ENCODE measurements at places on chromosomes 16 and 17. TPM values are rescaled to one million over a fixed set of nuclear protein-coding genes. Genes with fewer than 3 reads are reported as not detected.

RAB37 gene
- not detected for total RNA-seq

- no peak for DNase-seq
- no peak overlapping the region for H3K27ac ChIP-seq
- H3K4me1 ChIP-seq: no peaks in the 10 kb centered on the region
- H3K36me3 ChIP-seq: no peaks in the 10 kb centered on the region
These were observed 50.6 kb downstream of the LMF1 start for GRCh38 chr16:920051-920681.

HYDIN gene
- total RNA-seq: 2.9 TPM

DNA sequence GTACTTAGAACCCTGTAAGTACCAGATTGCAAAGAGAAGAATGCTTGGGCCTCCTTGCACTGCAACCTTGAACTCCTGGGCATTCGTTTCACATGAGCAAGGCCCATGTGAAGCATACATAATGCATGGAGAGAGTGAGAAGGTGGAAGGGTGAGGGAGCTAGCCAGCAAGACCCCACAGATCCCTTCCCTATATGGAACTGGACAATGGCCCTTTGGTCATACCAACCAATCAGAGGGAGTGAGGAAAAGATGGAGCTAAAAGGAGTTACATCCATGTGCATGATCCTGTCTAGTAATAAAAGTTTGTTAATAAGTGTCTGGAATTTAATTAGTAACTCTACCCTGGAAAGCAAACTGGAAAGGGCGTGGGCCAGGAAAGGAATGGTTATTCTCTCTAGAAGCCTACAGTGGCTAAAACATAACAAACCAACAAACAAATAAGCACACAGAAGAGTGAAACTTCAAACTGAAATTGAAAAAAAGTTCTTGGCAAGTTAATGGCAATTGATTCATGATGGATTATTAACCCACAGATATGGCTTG is 29.6 kb downstream of the DNAH3 start:
- H3K27ac ChIP-seq: no peak overlapping the region
- H3K36me3 ChIP-seq: no peaks in the 10 kb centered on the region
- H3K4me1 ChIP-seq: no peaks in the 10 kb centered on the region
- no peak for DNase-seq

- H3K36me3 ChIP-seq: no peaks in the 10 kb centered on the region
- H3K4me1 ChIP-seq: peaks cover 9% of the 10 kb centered on the region
- H3K27ac ChIP-seq: no peak overlapping the region
These were observed 403.6 kb upstream of the MAF start for GRCh38 chr16:80004113-80004512.

GRCh38 chr17:76404976-76405563 is 20.7 kb downstream of the SPHK1 start:
- H3K27me3 ChIP-seq: no peaks in the 10 kb centered on the region
- H3K4me1 ChIP-seq: no peaks in the 10 kb centered on the region
- H3K27ac ChIP-seq: no peak overlapping the region
- DNase-seq: no peak
- H3K36me3 ChIP-seq: peaks cover 30% of the 10 kb centered on the region

- no peak for DNase-seq
- H3K36me3 ChIP-seq: no peaks in the 10 kb centered on the region
- no peak overlapping the region for H3K4me3 ChIP-seq
- no peak overlapping the region for H3K27ac ChIP-seq
- H3K4me1 ChIP-seq: peaks cover 19% of the 10 kb centered on the region
These were observed 12.3 kb downstream of the CD7 start for GRCh38 chr17:82304826-82305726.

DNA sequence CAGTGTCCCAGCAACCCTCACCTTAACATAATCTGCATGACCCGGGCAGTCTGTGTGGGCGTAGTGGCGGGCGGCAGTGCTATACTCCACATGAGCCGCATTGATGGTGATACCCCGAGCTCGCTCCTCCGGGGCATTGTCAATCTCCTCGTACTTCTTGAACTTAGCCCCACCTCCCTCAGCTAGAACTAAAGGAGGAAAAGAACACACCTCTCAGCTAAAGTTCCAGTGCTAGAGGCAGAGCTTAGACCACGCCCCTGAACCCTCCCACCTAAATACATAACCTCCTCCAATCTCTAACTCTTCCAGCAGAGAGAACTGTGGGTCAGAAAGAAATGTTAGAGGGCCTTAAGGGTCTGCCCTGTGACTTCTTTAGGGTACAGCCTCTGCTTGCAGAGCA is 855 bp downstream of the TUFM start:
- peaks cover 20% of the 10 kb centered on the region for H3K4me1 ChIP-seq
- H3K27me3 ChIP-seq: no peaks in the 10 kb centered on the region
- peak; percentile 59 for DNase-seq
- H3K36me3 ChIP-seq: peaks cover 62% of the 10 kb centered on the region

- H3K4me1 ChIP-seq: no peaks in the 10 kb centered on the region
- no peaks in the 10 kb centered on the region for H3K36me3 ChIP-seq
- no peak for DNase-seq
- H3K27ac ChIP-seq: no peak overlapping the region
- peaks cover 63% of the 10 kb centered on the region for H3K27me3 ChIP-seq
These were observed 81.6 kb upstream of the CACNG3 start for GRCh38 chr16:24174504-24174903.

DNA sequence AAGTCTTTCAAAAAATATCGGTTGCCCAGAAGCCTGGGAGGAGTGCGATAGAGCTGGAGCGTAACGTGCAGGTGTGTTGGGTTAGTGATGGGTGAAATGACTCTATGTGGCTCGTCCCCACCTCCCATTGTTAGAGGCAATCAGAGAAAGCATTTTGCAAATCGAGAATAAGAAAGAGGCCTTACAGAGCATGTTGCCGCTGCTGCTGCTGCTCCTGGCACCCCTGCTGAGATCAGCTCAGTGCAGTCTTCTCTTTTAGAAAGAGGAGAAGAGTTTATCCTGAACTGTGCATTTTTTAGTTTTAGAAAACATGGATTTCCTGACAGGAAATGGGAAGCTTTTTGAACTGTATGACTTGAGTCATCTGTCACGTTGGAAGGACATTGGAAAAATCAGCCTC is 774.5 kb upstream of the RBFOX1 start:
- H3K36me3 ChIP-seq: no peaks in the 10 kb centered on the region
- DNase-seq: no peak
- H3K4me1 ChIP-seq: no peaks in the 10 kb centered on the region
- H3K27ac ChIP-seq: no peak overlapping the region
- no peak overlapping the region for H3K4me3 ChIP-seq
- no peaks in the 10 kb centered on the region for H3K27me3 ChIP-seq

GRCh38 chr16:27819881-27820610 is 243.5 kb downstream of the GSG1L start:
- H3K27ac ChIP-seq: no peak overlapping the region
- H3K4me1 ChIP-seq: no peaks in the 10 kb centered on the region
- H3K36me3 ChIP-seq: no peaks in the 10 kb centered on the region
- no peak overlapping the region for H3K4me3 ChIP-seq
- peaks cover 65% of the 10 kb centered on the region for H3K27me3 ChIP-seq

- no peak overlapping the region for H3K27ac ChIP-seq
- no peak overlapping the region for H3K4me3 ChIP-seq
- peaks cover 15% of the 10 kb centered on the region for H3K27me3 ChIP-seq
- no peaks in the 10 kb centered on the region for H3K4me1 ChIP-seq
- no peaks in the 10 kb centered on the region for H3K36me3 ChIP-seq
- DNase-seq: no peak
These were observed 146.5 kb downstream of the MAP2K6 start for GRCh38 chr17:69560987-69561441.

KCNAB3 gene
- 4.8 TPM for total RNA-seq

CIITA gene
- 16.3 TPM for total RNA-seq

All from Calu3 (cell line).